Fibroblast of lung (primary cell): ENCODE measurements at places on chromosomes 6 and 20.

- no peak for DNase-seq
Observed at GRCh38 chr6:51283723-51284355, 465.2 kb downstream of the TFAP2B start.

GRCh38 chr20:16189371-16189770, 383.9 kb downstream of the KIF16B start:
- no peak for DNase-seq

GRCh38 chr6:142933701-142934100, 11.3 kb downstream of the HIVEP2 start:
- DNase-seq: no peak

GRCh38 chr20:59997896-59998295, 39.7 kb downstream of the CDH26 start:
- no peak for DNase-seq

- no peak for DNase-seq
Observed at GRCh38 chr20:363319-364078, 16.6 kb downstream of the NRSN2 start.

DNA sequence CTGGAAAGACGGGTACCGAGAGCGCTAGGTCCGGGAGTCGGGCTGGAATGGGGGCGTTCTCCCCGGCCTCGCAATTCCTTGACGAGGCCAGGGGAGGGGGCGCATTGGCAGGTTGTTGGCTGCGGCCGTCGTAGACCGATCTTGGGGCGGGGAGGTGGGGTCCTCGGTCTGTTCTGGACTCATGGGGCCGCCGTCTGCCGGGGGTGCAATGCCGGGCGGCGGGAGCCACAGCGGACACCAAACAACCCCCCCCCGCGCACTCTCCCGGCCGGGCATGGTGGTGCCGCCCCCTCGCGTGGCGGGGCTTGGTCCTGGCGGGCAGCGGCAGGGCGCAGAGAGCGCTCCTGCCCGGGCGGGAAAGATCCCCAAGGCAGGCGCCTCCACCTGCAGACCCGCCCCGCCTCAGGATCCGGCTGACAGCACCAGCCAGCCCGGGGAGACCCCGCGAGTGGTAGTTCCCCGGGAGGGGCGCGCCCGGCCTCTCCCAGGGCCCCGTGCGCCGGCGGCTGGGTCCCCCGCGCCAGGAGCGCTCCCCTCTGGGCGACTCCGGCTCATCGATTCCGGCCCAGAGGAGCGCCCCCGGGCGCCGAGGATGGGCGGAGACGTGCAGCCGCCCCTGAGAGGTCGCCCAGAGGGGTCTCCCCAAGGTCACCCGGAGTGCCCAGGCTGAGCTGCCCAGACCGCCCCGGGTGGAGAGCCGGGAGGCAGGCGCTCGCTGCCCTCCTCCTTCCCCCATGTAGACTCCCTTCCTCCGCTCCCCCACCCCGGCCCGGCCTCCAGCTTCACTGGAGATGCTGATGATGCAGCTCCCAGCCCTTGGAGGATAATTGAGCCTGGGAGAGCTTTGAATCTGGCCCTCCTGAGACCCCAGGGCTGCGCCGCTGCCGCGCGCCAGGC, 709 bp downstream of the PPP1R16B start:
- no peak for DNase-seq

DNA sequence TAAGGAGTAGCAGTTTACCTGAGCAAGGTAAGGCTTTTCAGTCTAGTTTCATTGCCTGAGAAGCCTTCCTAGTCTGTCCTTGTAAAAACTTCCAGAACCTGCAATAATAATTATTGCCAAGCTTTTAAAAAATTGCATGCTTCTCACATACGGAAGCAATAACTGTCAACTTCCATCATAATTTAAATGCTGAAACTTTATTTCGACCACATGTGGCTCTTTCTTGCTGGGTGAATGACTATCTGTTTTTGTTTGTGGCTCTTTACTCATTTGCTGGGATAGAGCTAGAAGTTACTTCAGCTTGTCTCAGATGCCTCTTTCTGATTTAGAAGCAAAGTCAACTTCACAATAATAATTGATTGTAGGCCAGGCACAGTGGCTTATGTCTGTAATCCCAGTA, 95.9 kb upstream of the COL21A1 start:
- no peak for DNase-seq

GRCh38 chr6:138397128-138398122, 6.6 kb upstream of the HEBP2 start:
- DNase-seq: peak; percentile 57

DNA sequence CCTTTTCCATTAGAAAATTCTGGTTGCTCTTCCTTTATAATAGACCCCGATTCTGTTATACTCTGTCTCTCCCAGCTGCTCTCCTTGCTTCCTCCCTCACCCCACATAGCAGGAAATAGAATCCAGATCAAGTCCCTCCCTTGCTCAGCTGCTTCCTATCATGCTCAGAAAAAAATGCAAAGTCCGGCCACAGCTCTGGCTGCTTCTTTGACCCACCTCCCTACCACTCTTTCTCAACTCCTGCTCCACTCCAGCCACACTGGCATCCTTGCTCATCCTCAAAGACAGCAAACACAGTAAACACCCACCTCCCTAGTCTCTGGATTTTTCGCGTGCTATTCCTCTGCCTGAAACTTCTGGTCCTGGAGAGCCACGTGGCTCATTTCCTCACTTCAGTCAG, 9.1 kb upstream of the SLC22A16 start:
- no peak for DNase-seq

- DNase-seq: peak; percentile 51
Observed at GRCh38 chr6:42226645-42227143, 9.0 kb upstream of the MRPS10 start.

DNA sequence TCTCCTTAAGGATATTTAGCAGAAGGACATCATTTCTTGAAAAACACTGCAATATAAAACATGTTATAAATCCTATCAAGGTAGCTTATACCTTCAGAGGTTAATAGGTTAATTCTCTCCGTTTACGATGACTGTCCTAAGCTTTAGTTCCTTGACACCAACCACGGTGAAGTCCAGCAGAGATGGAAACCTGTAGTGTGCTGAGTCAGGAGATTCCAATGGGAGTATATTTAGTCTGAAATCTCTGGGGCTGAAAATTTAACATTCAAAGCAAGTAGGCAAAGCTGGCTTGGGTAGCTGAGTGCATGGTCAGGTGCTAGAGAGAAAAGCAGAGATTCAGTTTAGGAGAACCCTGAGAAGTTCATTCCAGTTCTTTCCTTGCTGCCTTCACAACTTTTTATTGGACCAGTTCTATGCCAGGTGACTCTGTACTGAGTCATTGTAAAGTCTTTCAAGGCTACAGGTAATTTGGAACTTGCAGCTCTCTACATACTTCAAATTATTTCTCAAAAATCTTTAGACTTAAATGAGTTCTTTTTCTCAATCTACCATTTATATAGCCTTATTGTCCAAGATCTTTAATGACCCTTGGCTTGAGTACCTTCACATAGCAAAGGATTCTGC, 1009.4 kb upstream of the FLRT3 start:
- no peak for DNase-seq

DNA sequence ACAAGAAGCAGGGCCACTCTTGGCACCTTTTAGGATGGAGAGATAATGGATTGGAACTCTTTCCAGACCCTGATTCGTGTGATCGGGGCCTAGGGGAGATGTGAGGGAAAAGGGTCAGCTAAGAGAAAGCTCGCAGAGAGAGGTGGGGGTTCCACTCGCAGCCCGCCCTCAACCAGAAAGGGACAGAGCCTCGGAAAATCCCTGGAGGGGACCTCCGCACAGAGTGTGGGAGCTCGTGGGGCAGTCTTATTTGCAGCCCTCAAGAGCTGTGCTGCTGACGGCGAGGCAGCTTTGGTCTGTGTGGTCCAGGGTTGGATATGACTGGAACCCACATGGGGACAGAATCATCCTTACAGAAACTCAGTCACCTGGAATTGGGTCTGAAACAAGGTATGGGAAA, 184.3 kb upstream of the PMEPA1 start:
- no peak for DNase-seq

DNA sequence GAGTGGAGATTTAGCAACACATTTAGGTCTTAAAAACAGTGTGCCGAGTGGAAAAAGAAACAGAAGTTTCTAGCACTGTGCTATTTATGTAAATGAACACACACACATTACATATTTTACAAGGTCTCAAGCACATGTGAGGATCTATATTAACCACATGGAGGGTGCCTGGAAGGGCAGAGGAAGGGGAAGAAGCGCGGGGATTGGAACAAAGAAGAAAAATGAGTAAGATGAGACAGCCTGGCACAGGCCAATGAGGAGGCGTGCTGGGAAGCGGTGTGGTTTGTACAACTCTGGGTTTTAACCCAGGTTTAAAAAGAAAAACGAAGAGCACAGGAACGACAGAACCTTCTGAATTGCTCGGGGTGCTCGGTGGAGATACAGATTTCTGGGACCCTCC, 5.7 kb downstream of the KCNG1 start:
- DNase-seq: no peak

GRCh38 chr20:8385247-8385646, 253.2 kb downstream of the PLCB1 start:
- DNase-seq: peak; percentile 44

DNA sequence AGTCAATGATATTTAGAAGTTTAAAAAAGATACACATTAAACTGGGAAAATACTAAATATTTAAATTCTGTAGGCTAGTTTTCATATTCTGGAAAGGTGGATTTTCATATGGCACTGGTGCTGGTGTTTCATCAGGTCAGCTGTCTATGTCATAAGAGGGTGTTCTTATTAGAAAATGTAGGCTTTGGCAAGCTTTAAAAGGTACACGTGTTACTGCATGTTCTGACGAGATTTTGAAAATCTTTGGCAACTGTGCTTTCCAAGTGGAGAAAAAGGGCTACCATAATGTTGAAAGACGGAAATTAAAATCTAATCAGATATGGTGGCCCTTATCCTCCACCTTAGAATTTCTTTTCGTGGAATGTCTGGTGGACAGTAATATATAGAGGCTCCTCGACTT, 30.0 kb downstream of the SLC22A3 start:
- no peak for DNase-seq

DNA sequence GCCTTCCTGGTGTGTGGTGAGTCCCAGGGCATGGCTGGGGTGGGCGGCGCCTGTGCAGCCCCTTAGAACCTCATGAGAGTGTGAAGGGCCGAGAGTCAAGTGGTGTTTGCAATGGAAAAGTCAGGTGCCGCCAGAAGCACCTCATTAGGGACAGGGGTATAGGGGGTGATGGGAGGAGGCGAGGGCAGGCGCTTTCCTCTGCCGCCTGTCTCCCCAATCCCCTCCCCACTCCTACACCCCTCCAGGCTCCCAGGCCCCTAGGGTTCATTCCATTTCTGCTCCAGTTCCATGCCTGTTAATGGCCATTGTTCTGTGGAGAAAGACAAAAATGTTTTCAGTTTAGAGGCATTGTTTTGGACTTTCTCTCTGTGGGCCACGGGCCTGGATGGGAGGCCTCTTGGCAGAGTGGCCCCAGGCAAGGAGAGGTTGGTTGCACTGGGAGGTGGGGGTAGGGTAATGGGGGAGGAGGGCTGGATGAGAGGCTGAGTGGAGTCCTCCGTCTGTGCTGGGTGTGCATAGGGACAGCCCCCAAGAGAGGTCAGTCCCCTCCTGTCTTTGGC, 21.4 kb upstream of the SCUBE3 start:
- no peak for DNase-seq
